ENCODE measurements at places on chromosomes 4 and X. TPM values are rescaled to one million over a fixed set of nuclear protein-coding genes. Genes with fewer than 3 reads are reported as not detected.

TMEM31 gene
- total RNA-seq: not detected

OGT gene
- total RNA-seq: 41.9 TPM

SOD3 gene
- not detected for total RNA-seq

FHIP1A gene
- total RNA-seq: 0.12 TPM

ATP8A1 gene
- 0.05 TPM for total RNA-seq
